Endothelial cell (in vitro differentiated cells): ENCODE measurements at places on chromosomes 5 and 9. TPM values are rescaled to one million over a fixed set of nuclear protein-coding genes. Genes with fewer than 3 reads are reported as not detected.

The PKD2L2 gene
- total RNA-seq, result not detected

The ECM2 gene
- not detected for total RNA-seq

The CFAP157 gene
- total RNA-seq, result 0.85 TPM

The ORM2 gene
- not detected for total RNA-seq

GRCh38 chr5:142630927-142631539, 54.9 kb downstream of the FGF1 start:
- H3K27me3 ChIP-seq, result peaks cover 2% of the 10 kb centered on the region
- peaks cover 27% of the 10 kb centered on the region for H3K4me1 ChIP-seq
- H3K27ac ChIP-seq, result peak overlapping the region; percentile 30
- H3K4me3 ChIP-seq, result no peak overlapping the region

The CDX1 gene
- 0.59 TPM for total RNA-seq

The ADAMTS6 gene
- total RNA-seq, result 16.7 TPM

The CCDC183 gene
- 1.2 TPM for total RNA-seq

DNA sequence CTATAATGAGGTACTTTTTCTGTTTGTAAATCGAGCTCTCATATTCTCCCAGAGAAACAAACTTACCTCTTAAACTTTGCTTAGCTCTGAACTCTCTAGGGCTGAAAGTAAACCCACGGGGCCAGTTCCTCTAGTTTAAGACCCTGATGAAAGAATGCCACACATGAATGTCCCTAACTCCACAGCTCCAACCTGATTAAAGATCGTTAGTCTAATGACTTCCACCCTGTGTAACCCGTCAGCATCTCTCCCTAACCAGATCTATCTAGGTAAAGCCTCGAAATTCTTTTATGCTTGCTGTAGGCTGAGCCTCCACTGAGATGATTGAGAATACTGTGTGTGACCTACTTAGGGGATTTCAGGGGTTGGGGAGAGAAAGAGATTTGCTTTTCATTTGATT, 27.0 kb downstream of the ADRA1B start:
- H3K36me3 ChIP-seq, result no peaks in the 10 kb centered on the region
- no peak for DNase-seq
- H3K4me1 ChIP-seq, result peaks cover 6% of the 10 kb centered on the region
- no peaks in the 10 kb centered on the region for H3K27me3 ChIP-seq
